Body of pancreas (tissue), 4 donors: ENCODE measurements at places on chromosomes 2 and 18.
A peak's percentile ranks its signal among the peaks of the same experiment; 100 is the strongest.

DNA sequence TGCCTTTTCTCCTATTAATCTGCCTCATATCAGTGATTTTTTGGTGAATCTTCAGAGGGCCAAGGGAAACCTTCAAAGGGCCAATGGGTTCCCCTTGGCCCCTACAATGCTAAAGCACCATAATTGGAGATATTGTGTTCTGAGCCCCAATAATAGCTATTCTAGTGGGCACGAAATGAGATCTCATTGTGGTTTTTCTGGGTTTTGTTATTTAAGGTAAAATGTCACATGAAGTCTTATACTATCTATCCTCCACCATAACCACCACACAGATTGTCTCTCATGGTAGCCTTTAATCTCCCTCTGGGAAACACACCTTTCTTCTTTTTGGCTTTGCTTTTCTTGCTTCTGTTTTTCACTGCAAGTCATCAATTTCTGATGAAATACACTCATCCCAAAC lies 152.8 kb downstream of the B3GNT2 start:
- no peak for DNase-seq

DNA sequence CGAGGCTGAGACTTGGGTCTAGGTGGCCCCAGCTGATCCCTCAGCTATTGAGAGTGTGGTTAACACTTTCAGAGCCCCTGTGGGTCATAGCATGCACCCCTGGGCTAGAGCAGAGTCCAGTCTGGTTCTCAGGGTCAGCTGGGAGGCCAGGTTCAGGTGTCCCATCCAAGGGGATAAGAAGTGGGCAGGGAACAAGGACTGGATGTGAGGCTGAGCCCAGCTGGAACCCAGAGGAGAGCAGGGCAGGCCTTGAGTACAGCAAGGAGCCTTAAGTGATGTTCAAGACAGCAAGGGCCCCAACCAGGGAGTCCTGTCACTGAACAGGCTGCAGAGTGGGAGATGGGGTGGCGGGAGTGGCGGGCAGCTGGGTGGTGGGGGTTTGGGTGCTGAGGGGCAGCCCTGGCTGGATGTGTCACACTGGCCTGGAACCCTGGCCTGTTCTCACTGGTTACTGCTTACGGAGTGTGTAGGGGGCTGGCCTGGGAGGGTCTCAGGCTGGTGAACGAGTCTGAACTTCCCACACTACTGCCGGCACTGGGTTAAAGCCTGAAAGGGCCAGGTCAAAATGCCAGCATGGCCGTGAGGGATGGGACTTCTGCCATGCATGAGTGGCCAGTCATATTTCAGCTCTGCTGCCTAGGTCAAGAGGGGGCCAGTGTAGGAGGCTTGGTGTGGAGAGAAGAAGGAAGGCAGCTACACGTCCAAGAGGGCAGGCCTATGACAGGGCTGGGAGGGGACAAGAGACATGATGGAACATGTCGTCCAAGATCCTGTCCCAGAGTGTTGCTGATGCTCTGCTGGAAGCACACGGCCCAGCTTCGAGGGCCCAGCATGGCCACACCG lies 13.6 kb downstream of the TMEM185B start:
- DNase-seq = no peak

GRCh38 chr2:221590861-221591365 lies 18.8 kb upstream of the EPHA4 start:
- DNase-seq = no peak

- no peak for DNase-seq
Observed at GRCh38 chr18:70047931-70048603, 100.4 kb upstream of the CD226 start.

DNA sequence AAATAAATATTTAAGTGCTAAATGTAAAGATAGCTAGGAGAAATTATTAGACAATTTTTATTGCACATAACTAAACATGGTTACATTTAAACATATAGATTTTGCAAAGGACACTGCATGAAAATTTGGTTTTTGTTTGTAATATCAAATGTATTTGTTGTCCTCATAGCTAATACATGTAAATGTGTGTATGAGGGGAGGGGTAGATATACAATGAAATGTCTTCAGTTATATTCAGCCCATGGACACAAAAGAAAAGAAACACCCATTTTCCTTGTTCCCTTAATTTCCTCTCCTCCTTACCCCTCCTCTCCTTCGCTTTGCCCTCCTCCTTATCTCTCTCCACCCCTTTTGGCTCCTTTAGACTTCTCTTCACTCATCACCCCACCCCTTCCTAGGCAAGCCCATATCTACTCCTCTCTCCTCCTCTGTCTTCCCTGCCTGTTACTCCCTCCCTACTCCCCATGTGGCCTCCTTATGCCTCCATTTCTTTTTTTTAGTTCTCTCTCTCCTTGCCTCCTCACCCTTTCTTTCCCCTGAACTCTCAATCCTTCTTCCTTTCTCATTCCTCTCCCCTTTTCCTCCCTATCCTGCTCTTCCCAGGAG lies 1.4 kb downstream of the COL3A1 start:
- DNase-seq = no peak

GRCh38 chr2:213834746-213835145 lies 550.5 kb downstream of the SPAG16 start:
- no peak for DNase-seq

DNA sequence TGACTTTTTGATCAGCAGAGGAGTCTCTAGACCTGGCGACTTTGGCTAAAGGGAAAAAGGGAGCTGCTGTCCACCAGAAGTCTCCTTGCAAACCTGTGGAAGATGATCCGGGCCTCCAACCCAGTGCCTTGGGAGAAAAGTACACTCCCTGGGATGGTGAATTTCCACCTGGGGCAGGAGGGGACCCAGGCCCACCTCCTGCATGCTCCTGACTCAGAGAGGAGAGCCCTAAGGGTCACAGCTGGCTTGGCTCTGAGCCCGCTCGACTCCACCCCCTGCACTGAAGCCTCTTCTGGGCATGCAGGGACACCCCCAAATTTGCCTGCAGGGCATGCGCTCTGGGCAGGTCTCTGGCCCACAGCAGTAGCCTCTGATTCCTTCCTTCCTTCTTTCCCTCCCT lies 66.5 kb downstream of the PDCL3 start:
- DNase-seq = no peak

DNA sequence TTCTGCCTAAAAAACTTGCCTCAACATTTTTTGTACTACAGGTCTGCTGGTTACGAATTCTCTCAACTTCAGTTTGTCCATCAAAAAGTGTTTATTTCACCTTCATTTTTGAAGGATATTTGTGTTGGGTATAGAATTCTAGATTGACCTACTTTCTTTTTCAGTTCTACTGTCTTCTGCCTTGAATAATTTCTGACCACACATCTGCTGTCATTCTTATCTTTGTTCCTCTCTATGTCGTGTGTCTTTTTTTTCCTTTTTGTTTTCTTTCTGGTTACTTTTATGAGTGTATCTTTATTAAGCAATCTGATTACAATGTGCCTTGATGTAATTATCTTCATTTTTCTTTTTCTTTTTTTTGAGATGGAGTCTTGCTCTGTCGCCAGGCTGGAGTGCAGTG lies 25.3 kb downstream of the ADCY3 start:
- no peak for DNase-seq

- no peak for DNase-seq
Observed at GRCh38 chr2:197993363-197993762, 189.0 kb downstream of the PLCL1 start.

- DNase-seq = no peak
Observed at GRCh38 chr18:79050005-79050404, 19.2 kb upstream of the ATP9B start.

- DNase-seq = no peak
Observed at GRCh38 chr18:10242936-10243680, 211.3 kb upstream of the APCDD1 start.

GRCh38 chr2:235017441-235017840 lies 65.6 kb downstream of the SH3BP4 start:
- DNase-seq = no peak

DNA sequence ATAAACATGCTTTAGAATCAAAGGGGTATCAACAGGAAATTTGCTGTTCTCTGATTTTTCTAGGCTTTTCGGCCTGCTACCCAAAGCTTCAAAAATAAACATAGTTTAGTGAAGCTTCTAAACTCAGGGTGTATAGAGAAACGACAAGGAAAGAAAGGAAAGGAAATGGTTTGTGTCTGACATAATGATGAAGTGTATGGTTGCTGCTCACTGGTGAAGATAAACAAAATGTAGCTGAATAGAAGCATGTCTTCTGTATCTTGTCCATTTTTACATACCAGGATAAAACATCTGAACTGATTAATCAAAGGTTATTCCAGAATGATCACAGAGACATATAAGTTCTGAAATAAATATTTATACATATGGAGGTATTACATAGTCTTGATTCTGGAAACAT lies 1324.6 kb upstream of the NRXN1 start:
- DNase-seq = no peak

GRCh38 chr2:202074324-202074723 lies 1.3 kb downstream of the KIAA2012 start:
- no peak for DNase-seq

GRCh38 chr2:234291765-234292204 lies 205.1 kb downstream of the ARL4C start:
- peak; percentile 57 for DNase-seq

DNA sequence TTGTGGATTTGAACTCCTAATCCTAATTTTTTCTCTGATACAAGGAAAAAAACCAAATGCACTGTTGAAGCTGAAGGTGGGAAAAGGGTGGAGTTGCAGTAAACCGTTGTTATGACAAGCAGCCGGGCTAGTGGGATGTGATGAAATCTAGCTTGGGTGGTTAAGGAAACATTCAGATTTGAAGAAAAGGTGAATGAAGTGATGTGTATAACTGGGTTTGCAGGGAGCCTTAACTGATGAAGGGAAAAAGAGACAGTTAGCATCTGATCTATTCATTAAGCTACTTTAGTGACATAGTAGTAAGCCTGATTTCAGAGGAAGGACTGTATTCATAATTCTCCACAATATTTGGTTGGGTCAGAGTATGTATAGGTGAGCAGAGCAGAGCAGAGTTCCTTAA lies 3.5 kb downstream of the EML6 start:
- DNase-seq = no peak

DNA sequence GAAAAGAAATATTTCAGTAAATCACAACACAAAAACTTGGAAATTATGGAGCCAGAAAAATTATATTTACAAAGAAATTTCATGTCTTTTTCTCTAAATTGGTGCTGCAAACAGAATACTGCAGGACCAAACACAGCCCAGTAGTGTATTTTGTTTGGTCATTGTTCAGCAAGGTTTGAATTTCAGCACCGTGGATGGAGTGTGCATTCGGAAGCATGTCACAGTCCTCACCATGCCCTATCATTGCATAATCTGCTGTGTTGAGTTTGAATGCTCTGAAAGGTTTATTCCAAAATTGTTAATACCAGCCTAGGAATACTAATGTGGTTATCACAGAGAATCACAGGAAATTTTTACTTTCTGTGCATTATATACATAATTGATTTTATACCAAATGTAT lies 296.7 kb downstream of the METTL4 start:
- DNase-seq = no peak

GRCh38 chr2:236180076-236180816 lies 12.1 kb upstream of the GBX2 start:
- DNase-seq = no peak

- peak; percentile 13 for DNase-seq
Observed at GRCh38 chr2:22842205-22842869, 542.6 kb upstream of the KLHL29 start.

- no peak for DNase-seq
Observed at GRCh38 chr2:230907361-230908091, 17.5 kb downstream of the GPR55 start.

DNA sequence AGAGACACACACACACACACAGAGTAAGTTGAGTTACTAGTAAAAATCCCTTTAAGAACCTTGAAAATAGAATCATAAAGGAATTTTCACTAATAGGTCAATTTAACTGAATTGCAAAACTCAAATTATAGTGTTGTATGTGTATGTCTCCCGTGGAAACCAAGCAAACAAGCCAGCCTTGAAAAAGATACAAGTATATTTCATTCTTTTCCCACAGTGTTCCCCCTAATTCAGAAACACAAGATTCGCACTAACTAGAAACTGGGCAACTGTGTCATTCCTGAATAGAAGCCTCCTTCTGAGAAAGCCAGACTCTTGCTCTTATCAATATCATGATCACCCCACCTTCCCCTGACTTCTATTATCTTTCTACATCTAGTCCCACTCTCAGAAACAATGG lies 229.5 kb downstream of the PIEZO2 start:
- no peak for DNase-seq

DNA sequence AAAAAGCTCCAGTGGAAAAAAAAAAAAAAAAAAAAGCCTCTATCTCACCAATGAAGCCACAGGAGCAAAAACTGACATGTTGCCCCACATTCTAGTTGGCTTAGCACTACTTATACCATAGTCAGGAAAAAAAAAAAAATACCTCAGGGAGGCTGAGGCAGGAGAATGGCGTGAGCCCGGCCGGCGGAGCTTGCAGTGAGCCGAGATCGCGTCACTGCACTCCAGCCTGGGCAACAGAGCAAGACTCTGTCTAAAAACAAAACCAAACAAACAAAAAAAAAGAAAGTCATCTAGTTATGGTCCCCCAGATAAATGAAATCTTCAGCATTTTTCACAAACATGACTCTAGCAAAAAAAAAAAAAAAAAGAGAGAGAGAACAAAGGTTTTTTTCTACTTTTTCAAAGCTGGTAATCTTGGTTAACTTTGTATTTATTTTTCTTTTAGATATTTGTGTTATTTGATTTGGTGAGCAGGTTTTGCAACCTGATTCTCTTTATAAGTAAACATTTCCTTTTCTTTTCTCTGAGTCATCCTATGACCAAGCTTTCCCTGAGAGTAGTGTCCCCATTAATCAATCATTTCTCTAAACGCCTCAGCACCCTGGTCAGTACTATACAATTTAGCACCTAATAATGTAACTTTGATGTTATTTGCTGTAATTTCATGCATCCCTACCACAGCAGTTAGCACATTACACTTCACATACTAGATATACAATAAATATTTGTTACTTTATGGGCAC lies 273.7 kb upstream of the PIK3C3 start:
- DNase-seq = no peak

DNA sequence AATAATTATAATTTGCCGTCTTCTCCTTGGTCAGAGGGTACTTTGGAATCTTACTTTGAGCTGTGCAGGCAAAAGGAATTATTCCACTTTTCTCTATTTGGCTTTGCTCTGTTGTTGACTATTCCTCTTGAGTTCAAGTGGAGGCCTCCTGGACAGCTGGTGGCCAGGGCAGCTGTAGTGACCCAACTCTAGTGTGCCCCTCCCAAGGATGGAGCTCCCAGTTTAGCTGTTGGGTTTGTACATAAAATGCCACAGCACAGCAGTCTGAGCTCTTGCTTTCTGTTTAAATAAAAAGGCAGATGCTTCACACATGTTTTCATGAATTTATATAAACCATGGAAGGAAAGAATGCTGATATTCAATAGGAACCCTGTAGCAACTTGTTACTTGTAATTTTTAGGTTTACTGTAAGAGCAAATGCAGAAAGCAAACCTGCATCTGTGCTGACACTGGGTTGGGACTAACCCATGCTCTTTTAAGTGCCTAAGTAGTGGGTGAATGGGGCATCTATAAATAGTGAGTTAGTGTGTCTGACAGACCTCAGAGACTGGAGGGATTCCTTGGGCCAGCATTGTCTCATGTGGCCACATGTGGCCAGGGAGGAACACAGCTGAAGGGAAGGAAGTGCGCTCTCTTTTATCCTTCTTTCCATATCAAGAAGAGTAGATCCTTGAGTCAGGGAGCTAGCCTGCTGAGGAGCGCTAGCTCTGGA lies 121.8 kb downstream of the FHOD3 start:
- DNase-seq = no peak
